ENCODE measurements at places on chromosomes 3 and 15.

DNA sequence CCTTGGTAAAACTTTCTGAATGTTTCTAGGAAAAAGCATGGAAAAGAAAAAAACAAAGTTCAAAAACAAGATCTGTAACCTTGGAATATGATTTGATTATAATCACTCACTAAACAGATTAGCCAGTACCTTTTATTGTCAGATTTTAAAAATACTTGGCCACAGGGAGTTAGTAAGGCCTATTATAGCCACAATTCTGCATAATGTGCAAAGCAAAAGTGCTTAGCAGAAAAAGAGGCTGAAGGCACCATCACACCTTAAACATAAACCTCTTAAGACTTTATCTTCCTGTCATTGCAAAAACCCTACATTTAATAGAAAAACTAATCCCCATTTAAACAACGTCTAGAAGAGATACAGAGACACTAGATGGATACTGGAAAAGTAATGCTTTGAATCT, 41.8 kb downstream of the CHSY1 start:
- DNase-seq = no peak

DNA sequence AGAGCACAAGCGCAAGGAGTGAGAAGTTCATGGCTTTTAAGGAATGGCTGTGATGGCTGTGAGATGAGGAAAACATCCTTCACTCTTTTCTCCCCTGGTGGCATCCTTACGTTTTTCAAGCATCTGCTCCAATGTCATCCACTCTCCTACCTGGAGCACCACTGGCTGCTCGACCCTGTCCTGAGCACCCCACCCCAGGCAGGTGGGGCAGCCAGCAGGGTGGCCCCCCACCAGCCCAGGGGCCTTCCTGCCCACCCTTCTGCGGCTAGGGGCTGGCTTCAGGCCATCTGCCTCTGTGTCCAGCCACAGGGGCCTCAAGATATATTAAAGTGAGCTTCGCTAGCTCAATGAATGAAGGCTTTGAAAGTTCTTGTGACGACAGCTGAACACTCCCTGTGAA, 56.1 kb downstream of the ATP10A start:
- no peak for DNase-seq

DNA sequence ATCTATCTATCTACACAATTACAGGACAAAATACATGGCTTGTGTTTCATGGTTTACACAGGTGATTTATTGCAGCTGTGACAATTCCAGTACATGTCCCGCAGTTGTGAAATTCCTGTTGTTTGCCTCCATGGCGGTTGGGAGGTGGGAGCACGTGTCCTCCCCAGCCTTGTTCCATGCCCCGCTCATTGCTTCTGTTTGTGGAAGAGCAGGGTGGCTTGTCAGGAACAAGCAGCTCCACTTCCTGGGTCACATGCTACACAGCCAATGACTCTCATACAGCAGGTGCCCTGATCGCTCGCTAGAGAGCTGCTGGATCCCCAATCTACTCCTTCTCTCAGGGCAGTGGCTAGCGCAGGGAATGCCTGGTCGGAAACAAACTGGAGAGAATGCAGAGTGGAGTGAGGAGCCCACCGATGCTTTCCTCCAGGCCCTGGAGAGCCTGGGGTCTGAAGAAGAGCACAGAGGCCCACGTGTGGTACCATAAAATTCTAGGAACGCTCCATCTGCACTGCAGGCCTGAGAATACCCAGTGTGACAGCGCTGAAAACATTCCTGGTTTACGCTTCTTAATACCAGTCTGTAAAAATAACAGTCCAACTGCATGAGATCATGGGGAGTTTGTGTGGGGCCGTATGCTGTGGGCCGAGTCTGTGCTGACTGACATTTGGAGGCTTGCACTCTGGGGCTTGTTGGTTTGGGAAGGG, 270.6 kb upstream of the RGMA start:
- DNase-seq = no peak

DNA sequence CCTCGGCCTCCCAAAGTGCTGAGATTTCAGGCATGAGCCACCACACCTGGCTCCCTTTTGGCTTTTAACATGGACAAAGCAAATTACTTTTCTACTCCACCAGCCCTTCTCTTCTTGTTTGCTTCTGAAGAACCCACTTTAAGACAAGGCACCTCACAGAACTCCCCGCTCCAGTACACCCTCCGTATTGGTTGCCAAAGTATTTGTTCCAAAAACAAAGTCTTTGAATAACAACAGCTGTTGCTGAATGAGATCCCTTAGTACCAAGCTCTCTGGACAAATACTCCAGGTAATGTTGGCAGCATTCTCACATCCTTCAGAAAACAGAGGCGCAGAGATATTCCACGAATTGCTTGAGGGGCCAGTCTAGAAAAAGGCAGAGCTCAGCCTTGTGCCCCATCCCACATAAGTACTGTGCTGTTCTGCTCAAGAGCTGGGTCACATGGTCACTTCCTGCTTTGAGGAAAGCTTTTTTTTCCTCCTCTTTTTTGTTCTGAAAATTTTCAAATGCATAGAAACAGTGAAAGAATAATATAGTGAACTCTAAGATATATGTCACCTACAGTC, 7.3 kb upstream of the CHCHD6 start:
- DNase-seq = no peak

DNA sequence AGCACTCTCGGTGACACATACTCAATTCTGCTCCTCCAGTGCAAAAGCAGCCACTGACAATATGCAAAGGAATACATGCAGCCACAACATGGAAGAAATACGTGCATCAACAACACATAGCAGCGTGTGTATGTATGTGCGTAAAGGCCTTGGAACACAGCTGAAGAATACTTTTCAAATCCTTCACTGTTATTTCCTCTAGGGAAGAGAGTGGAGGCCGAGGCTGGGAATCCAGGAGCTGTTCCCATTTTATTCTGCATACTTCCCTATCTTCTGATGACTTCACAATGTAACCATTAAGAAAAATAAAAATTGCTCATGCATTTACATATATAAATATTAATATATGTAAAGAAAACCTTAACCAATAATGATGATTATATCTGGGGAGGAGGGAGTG, 36.6 kb upstream of the MGLL start:
- no peak for DNase-seq

DNA sequence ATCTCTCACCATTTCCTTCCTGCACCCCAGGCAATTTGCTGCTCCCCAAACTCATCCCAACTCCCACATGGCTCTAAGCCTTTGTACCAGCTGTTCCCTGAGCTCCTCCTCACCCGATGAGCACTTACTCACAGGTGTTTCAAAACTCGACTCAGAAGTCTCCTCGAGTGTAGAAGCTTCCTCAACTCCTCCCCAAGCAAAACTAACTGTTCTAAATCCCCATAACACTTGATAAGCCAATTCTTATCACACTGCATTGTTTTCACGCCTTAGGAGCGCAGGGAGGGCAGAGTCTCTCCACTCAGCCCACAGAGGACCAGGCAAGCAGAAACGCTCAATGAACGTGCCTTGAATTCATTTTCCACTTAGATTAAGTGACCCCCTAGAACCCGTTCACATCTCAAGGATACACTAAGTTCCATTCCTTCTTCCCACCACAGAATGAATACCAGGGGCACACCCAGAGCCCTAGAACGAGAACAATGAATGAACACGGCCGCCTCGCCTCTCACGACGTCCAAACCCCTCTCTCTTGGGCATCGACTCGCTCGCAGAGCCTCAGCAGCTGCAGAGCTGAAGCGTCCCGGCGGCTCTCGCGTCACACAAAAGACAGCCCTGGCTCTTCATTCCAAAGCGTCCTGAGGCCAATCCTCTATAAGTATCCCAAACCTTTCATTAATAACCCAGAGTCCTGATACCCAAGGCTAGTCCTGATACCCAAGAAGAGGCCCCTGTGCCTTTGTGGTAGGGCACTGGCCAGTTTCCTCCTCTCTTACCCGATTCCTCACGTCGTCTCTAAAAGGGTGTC, 1.1 kb downstream of the RAF1 start:
- DNase-seq = peak; percentile 29

GRCh38 chr3:113158171-113158570, 53.2 kb upstream of the BOC start:
- DNase-seq = no peak

DNA sequence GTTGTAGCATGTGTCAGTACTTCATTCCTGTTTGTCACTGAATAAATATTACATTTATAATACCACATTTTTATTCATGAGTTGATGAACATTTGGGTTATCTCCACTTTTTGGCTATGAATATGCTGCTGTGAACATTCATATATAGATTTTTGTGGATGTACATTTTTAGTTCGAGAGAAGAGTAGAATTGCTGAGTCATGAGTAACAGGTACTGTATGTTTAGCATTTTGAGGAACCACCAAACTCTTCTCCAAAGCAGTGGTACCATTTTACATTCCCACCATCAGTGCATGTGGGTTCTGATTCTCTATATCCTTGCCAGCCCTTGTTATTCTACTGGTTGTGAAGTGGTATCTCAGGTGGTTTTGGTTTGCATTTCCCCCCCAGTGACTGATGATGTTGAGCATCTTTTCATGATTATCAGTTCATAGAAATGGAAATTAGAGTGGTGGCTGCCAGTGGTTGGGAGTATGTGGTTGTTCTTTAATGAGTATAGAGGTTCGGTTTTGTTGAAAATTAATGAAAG, 59.6 kb downstream of the CCDC66 start:
- DNase-seq = no peak

DNA sequence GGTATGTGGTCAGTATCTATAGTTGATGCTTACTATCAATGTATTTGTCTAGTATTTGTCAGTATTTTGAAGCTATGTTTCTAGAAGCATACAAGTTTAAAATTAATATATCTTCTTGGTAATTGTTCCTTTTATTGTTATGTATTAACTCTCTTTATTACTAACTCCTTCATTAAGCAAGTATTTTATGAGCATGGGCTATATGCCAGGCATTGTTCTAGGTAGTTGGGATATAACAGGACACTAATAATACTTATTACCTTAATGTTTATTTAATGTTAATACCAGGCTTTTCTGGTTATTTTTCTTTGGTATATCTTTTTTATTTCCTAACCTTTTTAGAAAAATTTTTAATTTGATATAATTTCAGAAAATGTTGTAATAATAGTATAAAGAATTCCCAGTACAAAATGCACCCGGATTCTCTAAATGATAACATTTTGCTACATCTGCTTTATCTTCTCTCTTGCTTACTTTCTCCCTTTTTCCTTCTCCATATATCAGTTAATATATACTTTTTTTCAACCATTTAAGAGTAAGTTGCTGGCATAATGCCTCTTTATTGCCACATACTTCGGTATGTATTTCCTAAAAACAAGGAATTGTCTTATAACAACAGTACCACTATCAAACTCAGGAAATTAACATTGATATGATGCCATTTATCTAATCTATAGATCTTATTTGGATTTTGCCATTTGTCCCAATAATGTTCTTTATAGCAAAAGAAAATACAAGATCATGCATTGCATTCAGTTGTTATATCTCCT, 30.9 kb downstream of the LRRC49 start:
- no peak for DNase-seq

GRCh38 chr3:171646357-171647133, 163.7 kb downstream of the PLD1 start:
- DNase-seq = peak; percentile 70

- DNase-seq = no peak
These were observed 11.9 kb downstream of the SPINT1 start for GRCh38 chr15:40855706-40856234.

DNA sequence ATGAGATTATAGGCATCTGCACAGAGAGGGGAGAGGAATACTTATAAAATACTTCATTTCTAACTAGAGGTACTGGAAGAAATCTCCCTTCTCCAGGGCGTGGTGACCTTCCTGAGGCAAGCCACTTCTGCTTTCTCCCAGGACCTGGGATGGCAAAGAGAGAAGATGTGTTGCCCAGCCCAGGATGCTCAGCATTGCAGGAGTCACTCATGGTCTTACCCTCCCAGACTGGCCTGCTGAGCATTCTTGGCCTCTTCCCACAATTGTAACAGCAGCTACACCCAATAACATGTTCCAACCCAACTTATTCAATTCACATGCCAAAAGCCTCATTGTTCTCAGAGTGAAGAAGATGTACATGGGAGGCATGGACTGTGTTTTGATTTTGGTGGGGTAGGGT, 37.9 kb downstream of the IL20RB start:
- peak; percentile 54 for DNase-seq

- no peak for DNase-seq
These were observed 71.4 kb downstream of the KLF13 start for GRCh38 chr15:31397851-31398661.

GRCh38 chr15:40470423-40471104, at the start of gene CHST14:
Gene CHST14 (plus strand): TSS chr15:40470984. CDS start chr15:40471214, 230 bp downstream.
- peak; percentile 54 for DNase-seq

GRCh38 chr3:134327594-134327975, 46.7 kb downstream of the AMOTL2 start:
- peak; percentile 95 for DNase-seq

DNA sequence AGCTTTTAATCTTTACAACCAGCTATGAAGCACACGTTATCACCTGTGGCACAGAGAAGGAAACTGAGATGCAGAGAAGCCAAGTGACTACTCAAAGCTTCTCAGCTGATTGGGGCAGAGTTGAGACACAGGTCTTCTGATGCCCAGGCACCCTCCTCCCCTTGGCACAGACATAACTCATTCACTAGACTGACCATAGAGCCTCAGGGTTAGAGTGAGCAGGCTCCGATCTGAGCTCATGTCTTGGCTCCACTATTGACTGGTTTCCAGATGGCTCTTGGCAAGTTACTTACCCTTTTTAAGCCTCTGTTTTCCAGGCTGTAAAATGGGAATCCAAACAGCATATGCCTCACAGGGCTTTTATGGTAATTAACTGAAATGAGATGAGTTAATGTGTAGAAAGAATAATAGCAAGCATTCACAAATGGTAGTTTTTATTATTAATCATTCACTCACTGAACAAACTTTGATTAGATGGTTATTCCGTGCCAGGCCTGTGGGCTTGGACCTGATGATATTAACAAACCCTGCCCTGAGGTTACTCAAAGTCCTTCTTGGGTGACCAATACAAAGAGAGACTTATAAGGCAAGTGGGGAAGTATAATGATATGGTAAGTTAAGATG, 184.3 kb downstream of the ANXA2 start:
- no peak for DNase-seq

DNA sequence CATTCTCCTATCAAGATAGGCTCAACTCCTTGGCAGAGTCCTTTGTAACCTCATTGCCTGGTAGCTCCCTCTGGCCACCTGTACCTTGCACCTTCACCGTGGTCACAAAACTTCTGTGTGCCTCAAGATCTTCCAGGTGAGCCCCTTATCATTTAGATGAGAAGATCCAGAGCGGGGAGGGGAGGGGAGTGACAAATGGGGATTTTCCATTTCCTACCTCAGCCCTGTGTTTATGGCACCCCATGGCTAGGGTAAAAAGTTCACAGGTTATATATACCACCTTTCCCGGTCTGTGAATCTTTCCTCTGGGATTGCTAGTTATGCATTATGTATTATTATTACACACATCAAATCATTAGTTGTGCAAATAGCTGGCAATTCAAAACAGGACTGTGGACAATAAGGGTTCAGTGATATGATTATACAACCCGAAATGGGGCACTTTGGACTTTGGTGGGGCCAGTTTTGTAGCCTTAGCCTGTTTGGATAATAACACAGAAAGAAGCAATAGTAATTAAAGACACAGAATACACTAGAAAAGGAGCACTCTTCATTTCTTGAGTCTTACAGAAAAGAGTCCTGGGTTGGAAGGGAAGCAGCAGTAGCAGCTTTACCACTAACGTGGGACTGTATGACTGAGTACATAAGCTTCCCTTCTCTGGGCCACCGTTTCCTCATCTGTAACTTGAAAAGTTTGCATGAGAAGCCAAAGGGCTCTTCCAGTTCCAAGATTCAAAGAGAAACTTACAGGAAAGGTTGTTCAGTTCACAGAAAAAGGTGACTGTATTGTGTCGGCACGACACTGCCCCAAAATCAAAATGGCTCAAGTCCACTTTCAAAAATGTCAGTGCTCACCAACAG, 7.1 kb downstream of the TLE3 start:
- no peak for DNase-seq

GRCh38 chr3:134908271-134908670, 113.2 kb downstream of the EPHB1 start:
- DNase-seq = no peak
